Activated effector memory CD4-positive, alpha-beta T cell treated with anti-CD3 and anti-CD28 coated beads, Interleukin-2, amount 50 U/mL, for 16 hours (primary cell): ENCODE measurements at places on chromosomes 2 and 18.

GRCh38 chr2:25700221-25700660 is 26.9 kb upstream of the DTNB start:
- peak; percentile 64 for DNase-seq

DNA sequence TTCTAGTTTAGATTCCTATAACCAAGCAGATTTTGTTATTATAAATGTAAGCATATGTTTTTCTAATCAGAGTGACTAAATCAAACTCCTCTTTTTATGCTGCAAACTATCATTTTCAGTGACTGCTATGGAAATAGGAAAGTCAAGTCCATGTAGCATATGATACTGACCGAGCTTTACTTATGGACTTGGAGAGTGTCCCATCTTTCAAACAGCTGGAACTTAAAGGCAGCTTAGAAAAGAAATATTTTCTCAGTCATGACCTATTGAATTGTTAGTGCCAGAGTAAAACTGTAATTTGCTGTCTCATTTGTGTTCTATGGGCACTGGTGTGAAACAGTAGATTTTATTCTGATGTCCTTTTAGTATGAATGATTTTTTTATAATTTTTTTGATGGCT is 76.7 kb downstream of the PHLPP1 start:
- DNase-seq: no peak

- no peak for DNase-seq
Measured at GRCh38 chr2:47190188-47190881, 35.2 kb upstream of the STPG4 start.

- no peak for DNase-seq
Measured at GRCh38 chr2:100413571-100413970, 3.9 kb downstream of the CHST10 start.
